HCT116 (cell line): ENCODE measurements at places on chromosomes 2 and 18. TPM values are rescaled to one million over a fixed set of nuclear protein-coding genes. Genes with fewer than 3 reads are reported as not detected.
A peak's percentile ranks its signal among the peaks of the same experiment; 100 is the strongest.

DNA sequence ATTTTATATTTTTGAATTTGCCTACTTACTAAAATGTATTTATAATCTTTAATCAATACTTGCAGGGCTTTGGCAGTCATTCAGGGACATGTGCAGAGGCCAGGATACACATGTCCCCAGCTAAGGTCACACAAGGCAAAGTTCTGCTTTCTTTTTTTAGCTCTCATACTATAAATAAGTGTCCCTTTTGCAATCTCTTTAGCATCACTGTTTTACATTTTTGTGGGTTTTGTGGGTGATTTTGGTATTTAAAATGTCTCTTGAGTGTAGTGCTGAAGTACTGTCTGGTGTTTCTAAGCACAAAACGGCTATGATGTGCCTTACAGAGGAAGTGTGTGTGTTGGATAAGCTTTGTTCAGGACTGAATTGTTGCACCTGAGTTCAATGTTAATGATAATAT is 309.0 kb upstream of the GULP1 start:
- no peaks in the 10 kb centered on the region for H3K4me1 ChIP-seq
- H3K27ac ChIP-seq, result no peak overlapping the region
- DNase-seq, result no peak
- H3K36me3 ChIP-seq, result no peaks in the 10 kb centered on the region
- no peaks in the 10 kb centered on the region for H3K27me3 ChIP-seq
- no peak overlapping the region for H3K4me3 ChIP-seq

- no peaks in the 10 kb centered on the region for H3K4me1 ChIP-seq
- DNase-seq, result no peak
- H3K27me3 ChIP-seq, result peaks cover 4% of the 10 kb centered on the region; the same call in 1 of the 2 replicates
- H3K4me3 ChIP-seq, result no peak overlapping the region
Observed at GRCh38 chr2:71687412-71687811, 234.1 kb downstream of the DYSF start.

GRCh38 chr2:54047091-54047490 is 68.3 kb upstream of the ACYP2 start:
- H3K27ac ChIP-seq, result no peak overlapping the region
- no peaks in the 10 kb centered on the region for H3K36me3 ChIP-seq
- no peaks in the 10 kb centered on the region for H3K27me3 ChIP-seq
- DNase-seq, result no peak
- peaks cover 19% of the 10 kb centered on the region for H3K4me1 ChIP-seq

- peak; percentile 60 for DNase-seq
- peaks cover 3% of the 10 kb centered on the region; the same call in 1 of the 2 replicates for H3K4me1 ChIP-seq
- no peaks in the 10 kb centered on the region for H3K36me3 ChIP-seq
- no peak overlapping the region for H3K27ac ChIP-seq
- no peak overlapping the region for H3K4me3 ChIP-seq
- peaks cover 19% of the 10 kb centered on the region for H3K27me3 ChIP-seq
Observed at GRCh38 chr2:170235860-170236679, 58.1 kb downstream of the MYO3B start.

GRCh38 chr2:95063086-95063958 is 37.8 kb downstream of the MAL start:
- H3K36me3 ChIP-seq, result no peaks in the 10 kb centered on the region
- no peak overlapping the region for H3K27ac ChIP-seq
- DNase-seq, result no peak

- H3K4me3 ChIP-seq, result no peak overlapping the region
- no peaks in the 10 kb centered on the region for H3K36me3 ChIP-seq
- H3K27ac ChIP-seq, result no peak overlapping the region
- no peaks in the 10 kb centered on the region for H3K4me1 ChIP-seq
- DNase-seq, result no peak
Observed at GRCh38 chr2:42407476-42407875, 46.5 kb upstream of the COX7A2L start.

DNA sequence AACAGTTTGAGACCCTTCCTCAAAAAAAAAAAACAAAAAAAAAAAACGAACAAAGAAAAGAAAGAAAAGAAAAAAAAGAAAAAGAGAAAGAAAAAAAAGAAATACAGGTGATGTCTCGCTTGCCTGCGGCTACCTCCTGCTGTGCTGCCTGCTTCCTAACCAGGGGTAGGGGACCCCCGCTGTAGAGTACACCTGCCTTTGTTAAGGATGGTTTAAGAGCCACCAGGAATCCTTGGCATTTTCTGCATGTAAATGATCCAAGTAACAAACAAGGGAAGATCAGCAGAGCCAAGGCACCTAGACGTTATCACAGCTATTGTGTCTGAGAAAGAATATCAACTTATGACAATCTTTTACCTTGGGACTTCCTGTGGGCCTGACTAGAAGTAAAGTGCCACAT is 856.8 kb upstream of the GCFC2 start:
- H3K27me3 ChIP-seq, result no peaks in the 10 kb centered on the region
- no peak for DNase-seq
- no peak overlapping the region for H3K4me3 ChIP-seq
- no peak overlapping the region for H3K27ac ChIP-seq
- H3K36me3 ChIP-seq, result no peaks in the 10 kb centered on the region
- no peaks in the 10 kb centered on the region for H3K4me1 ChIP-seq

Gene KLHL14
- total RNA-seq, result not detected

Gene LCT
- 0.12 TPM for total RNA-seq

Gene MRPS9
- total RNA-seq, result 49.7 TPM
